Heart right ventricle (tissue), 16 donors: ENCODE measurements at places on chromosomes 12 and 14.
A peak's percentile ranks its signal among the peaks of the same experiment; 100 is the strongest.

- DNase-seq: no peak
- no peak overlapping the region for H3K4me3 ChIP-seq
- no peaks in the 10 kb centered on the region for H3K36me3 ChIP-seq
- no peak overlapping the region for H3K27ac ChIP-seq
Observed at GRCh38 chr14:105864116-105864515, 337.7 kb downstream of the TMEM121 start.

GRCh38 chr12:27332714-27333402 lies at the start of gene BMAL2:
Gene BMAL2 (plus strand): TSS chr12:27332836. CDS start chr12:27333073, 237 bp downstream.
- DNase-seq: peak; percentile 46
- H3K4me3 ChIP-seq: peak within 1 kb of the TSS; percentile 63
- peaks cover 13% of the 10 kb centered on the region for H3K4me1 ChIP-seq
- H3K27me3 ChIP-seq: no peaks in the 10 kb centered on the region
- no peak within 1 kb of the TSS for H3K27ac ChIP-seq
- no peaks in the 10 kb centered on the region for H3K36me3 ChIP-seq

GRCh38 chr12:68281322-68282077 lies 28.1 kb upstream of the IL22 start:
- no peak for DNase-seq
- no peaks in the 10 kb centered on the region for H3K36me3 ChIP-seq
- no peak overlapping the region for H3K27ac ChIP-seq

DNA sequence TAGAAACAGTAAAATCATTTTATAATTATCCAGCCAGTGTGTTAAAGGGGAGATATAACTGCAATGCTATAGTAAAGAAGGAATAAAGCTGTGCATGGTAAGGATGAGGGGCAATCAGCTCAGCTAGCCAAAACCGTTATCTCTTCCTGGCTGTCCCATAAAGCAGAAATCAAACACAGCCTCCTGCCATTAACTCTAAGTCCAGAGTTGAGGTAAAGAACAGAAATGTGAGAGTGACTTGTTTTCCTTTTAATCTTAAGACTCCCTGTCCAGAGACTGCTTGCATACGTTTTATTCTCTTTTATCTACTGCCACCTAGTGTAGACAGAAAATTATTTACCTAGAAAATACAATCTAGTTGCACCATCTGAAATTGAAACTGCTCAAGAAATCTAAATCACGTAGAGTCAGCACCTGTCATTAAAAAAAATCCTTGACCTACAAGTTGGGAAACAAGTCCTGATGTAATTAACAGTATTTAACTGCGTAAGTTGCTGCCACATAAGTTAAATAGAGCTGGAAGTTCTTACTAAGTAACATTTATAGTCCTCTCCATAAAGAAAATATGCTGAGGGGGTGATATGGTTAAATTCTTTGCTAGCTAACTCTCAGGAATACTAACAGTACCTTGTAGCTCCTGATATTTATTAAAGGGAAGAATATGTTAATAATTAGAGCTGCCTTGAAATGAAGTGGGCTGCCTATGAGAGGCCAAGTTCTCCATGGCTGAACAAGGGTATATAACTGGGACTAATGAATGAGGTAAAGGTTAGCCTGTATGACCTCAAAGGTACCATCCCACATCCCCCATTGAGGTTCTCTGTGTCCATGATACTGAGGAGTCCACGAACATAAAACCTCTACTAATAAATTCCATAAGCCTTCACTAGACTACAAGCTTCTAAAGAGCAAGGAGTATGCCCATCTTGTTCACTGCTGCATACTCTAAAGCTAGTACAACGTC lies 62.7 kb downstream of the GALNT4 start:
- H3K27ac ChIP-seq: peak overlapping the region; percentile 56
- H3K36me3 ChIP-seq: no peaks in the 10 kb centered on the region
- H3K4me3 ChIP-seq: peak overlapping the region; percentile 34
- no peaks in the 10 kb centered on the region for H3K27me3 ChIP-seq
- H3K4me1 ChIP-seq: peaks cover 3% of the 10 kb centered on the region
- DNase-seq: no peak

DNA sequence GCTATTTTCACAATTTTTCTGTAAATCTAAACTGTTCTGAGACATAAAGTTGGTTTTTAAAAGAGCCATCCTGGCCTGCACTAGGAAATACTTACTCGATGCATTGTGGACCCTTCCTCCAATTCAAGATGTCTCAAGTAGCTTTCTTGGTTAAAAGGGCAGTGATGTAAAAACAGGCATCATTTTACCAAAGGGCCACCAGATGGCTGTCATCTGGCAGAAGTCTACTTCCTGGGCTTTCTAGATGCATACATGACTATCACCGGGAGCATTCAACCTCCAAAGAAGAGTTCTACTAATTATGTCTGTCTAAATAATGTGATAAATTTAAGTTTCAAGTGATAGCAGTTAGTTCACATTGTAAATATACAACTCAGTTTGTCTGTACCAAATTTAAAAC lies 96.8 kb upstream of the FRMD6 start:
- no peaks in the 10 kb centered on the region for H3K27me3 ChIP-seq
- no peak overlapping the region for H3K27ac ChIP-seq
- H3K4me3 ChIP-seq: no peak overlapping the region
- H3K36me3 ChIP-seq: no peaks in the 10 kb centered on the region

GRCh38 chr12:130642856-130643255 lies 73.2 kb downstream of the RIMBP2 start:
- H3K36me3 ChIP-seq: no peaks in the 10 kb centered on the region
- no peak overlapping the region for H3K4me3 ChIP-seq
- DNase-seq: no peak

- no peak overlapping the region for H3K27ac ChIP-seq
- no peak for DNase-seq
- H3K36me3 ChIP-seq: peaks cover 4% of the 10 kb centered on the region
- peaks cover 29% of the 10 kb centered on the region for H3K4me1 ChIP-seq
Observed at GRCh38 chr14:75833326-75834020, 148.3 kb downstream of the TGFB3 start.

GRCh38 chr12:91424506-91424905 lies 241.9 kb upstream of the DCN start:
- H3K36me3 ChIP-seq: no peaks in the 10 kb centered on the region
- H3K27me3 ChIP-seq: no peaks in the 10 kb centered on the region
- no peak overlapping the region for H3K27ac ChIP-seq
- DNase-seq: no peak
- H3K4me1 ChIP-seq: no peaks in the 10 kb centered on the region

DNA sequence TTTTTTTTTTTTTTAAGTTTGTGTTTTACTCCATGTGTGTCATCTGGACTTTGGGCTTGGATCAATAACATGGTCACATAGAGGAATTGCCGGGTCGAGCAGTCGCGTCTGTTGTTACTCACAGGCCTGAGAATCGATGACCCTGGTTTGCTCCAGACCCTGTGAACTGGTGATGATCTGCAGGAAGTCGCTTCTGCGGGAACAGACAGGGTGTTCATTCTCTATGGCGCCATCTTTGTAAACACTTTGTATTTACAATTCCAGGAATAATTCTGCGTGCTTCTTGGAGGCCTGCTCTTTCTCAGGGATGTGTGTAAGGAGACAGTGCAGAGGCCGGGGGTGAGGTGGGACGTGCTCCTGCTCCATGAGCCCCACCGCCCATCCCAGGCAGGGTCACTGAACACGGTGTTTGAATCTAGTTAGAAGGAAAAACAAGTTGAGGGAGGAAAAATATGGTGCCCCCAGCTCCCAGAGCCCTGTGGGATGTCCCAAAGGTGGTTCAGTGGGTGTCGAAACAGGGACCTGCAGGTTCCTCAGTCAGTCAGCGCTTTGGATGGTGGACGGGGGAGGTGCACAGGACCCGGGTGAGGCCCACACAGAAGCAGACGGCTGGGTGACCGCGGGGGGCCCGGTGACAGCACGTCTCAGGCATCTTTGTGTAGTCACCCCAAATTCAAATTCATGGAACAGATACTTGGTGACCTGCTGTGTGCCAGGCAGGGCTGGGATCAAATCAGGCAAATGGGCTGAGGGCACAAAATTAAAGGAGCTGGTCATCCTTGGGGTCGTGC lies 58.8 kb downstream of the ADGRD1 start:
- H3K4me3 ChIP-seq: no peak overlapping the region
- no peak for DNase-seq
- H3K36me3 ChIP-seq: peaks cover 56% of the 10 kb centered on the region
- peaks cover 21% of the 10 kb centered on the region for H3K4me1 ChIP-seq

- no peaks in the 10 kb centered on the region for H3K36me3 ChIP-seq
- H3K27me3 ChIP-seq: no peaks in the 10 kb centered on the region
- no peak for DNase-seq
- H3K4me3 ChIP-seq: peak overlapping the region; percentile 8
- peak overlapping the region; percentile 66 for H3K27ac ChIP-seq
- H3K4me1 ChIP-seq: no peaks in the 10 kb centered on the region
Observed at GRCh38 chr12:91139286-91139685, 28.0 kb upstream of the LUM start.

- H3K4me1 ChIP-seq: no peaks in the 10 kb centered on the region
- no peak overlapping the region for H3K27ac ChIP-seq
- no peaks in the 10 kb centered on the region for H3K36me3 ChIP-seq
- H3K4me3 ChIP-seq: no peak overlapping the region
Observed at GRCh38 chr12:47082283-47082682, 2.5 kb upstream of the AMIGO2 start.

DNA sequence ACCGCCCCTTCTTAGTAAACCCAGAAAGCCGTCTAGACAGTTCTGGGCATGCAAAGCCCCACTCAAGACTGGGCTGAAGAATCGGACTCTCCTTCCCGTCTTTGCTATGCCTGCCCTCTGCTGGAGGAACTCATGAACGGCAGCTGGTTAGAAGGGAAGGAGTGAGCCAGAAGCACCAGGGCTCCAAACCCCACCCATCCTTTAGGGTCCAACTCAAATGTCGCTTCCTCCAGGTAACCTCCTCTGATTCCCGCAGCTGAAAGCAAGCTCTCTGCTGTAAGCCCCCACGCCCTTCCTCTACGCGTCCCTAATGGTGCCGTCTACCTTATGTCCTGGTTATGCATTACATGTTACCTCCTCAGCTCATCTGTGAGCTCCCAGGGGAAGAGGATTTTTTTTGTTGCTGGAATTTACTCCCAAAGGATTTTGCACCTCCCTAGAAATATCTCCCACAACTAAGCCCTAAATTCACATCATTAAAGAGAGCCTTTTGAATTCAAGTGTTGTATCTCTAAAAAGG lies 59.0 kb upstream of the SCN8A start:
- no peaks in the 10 kb centered on the region for H3K36me3 ChIP-seq
- no peak overlapping the region for H3K4me3 ChIP-seq
- H3K4me1 ChIP-seq: no peaks in the 10 kb centered on the region

GRCh38 chr14:60164712-60165546 lies at the start of gene DHRS7:
Gene DHRS7 (minus strand): TSS chr14:60165398. CDS start chr14:60165309, 89 bp downstream.
- peaks cover 52% of the 10 kb centered on the region for H3K4me1 ChIP-seq
- peak; percentile 90 for DNase-seq
- no peaks in the 10 kb centered on the region for H3K27me3 ChIP-seq
- no peaks in the 10 kb centered on the region for H3K36me3 ChIP-seq
- H3K4me3 ChIP-seq: peak within 1 kb of the TSS; percentile 96

DNA sequence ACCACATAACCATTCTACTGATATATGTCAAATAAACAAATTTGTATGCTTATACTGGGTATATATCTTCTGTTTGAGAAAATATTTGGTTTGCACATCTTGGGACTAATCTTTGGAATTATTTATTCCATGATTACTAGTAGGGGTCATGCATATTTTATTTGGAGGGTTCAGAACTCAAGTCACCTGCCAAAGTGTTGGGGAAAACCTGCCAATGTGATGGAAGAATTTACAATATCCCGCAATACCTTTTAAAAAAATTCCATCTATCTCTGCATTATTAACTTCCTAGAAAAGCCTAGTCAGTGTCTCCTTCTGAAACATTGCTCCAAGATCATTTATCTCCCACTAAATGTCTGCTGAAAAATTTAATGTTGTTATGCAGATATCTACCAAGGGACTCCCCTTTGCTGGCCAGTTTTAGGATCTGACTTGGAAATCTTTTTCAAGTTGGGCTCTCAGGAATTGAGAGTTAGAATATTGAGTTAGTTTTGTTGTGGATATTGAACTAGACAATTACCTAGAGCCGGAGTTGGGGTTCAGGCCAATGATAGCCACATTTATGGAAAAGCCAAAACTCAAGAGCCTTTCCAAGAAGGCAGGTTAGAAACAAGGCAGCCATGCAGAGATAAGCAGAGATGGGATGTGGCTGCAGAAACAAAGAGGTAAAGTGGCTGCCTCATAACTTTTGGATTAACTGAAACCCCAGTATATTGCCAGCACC lies 425.2 kb downstream of the ADAMTS20 start:
- no peak overlapping the region for H3K4me3 ChIP-seq
- H3K4me1 ChIP-seq: no peaks in the 10 kb centered on the region
- no peaks in the 10 kb centered on the region for H3K36me3 ChIP-seq
- no peak for DNase-seq

- no peak for DNase-seq
- no peaks in the 10 kb centered on the region for H3K27me3 ChIP-seq
- peaks cover 33% of the 10 kb centered on the region for H3K4me1 ChIP-seq
- no peak overlapping the region for H3K27ac ChIP-seq
- no peak overlapping the region for H3K4me3 ChIP-seq
Observed at GRCh38 chr12:580813-581212, 82.4 kb downstream of the NINJ2 start.

GRCh38 chr12:68565391-68565903 lies 45.3 kb upstream of the RAP1B start:
- H3K4me3 ChIP-seq: no peak overlapping the region
- H3K27ac ChIP-seq: no peak overlapping the region
- peaks cover 16% of the 10 kb centered on the region for H3K4me1 ChIP-seq
- no peaks in the 10 kb centered on the region for H3K27me3 ChIP-seq

GRCh38 chr14:24440606-24441399 lies 1.8 kb downstream of the SDR39U1 start:
- H3K36me3 ChIP-seq: peaks cover 56% of the 10 kb centered on the region
- H3K4me1 ChIP-seq: peaks cover 68% of the 10 kb centered on the region
- no peaks in the 10 kb centered on the region for H3K27me3 ChIP-seq

- DNase-seq: no peak
- no peaks in the 10 kb centered on the region for H3K36me3 ChIP-seq
- H3K27ac ChIP-seq: no peak overlapping the region
Observed at GRCh38 chr12:46438256-46438655, 65.7 kb upstream of the SLC38A2 start.

GRCh38 chr12:62658910-62659309 lies 192.3 kb downstream of the MON2 start:
- no peaks in the 10 kb centered on the region for H3K4me1 ChIP-seq
- no peak for DNase-seq
- H3K4me3 ChIP-seq: no peak overlapping the region
- no peaks in the 10 kb centered on the region for H3K36me3 ChIP-seq

- no peak for DNase-seq
- H3K27ac ChIP-seq: no peak overlapping the region
- no peak overlapping the region for H3K4me3 ChIP-seq
- H3K27me3 ChIP-seq: no peaks in the 10 kb centered on the region
- H3K36me3 ChIP-seq: no peaks in the 10 kb centered on the region
Observed at GRCh38 chr12:90064852-90065801, 356.5 kb upstream of the ATP2B1 start.

DNA sequence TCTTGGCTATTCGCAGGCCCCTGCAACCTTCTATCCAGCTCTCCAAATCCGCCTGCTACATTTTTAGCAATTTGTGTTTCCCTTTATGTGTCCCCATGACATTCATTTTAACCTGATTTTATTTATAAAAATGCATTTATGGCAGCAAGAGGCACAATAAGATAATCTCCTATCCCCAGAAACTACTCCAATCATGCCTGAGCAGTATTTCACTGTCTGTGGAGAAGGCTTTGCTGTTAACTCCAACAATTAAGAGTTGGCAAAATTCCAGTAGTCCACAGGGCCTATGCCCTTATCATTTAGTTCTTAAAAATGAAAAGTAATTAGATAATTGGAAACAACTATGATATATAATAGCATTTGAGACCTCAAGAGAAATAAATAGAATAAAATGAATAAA lies 462.4 kb downstream of the TRHDE start:
- no peak overlapping the region for H3K4me3 ChIP-seq
- no peak for DNase-seq
- H3K4me1 ChIP-seq: no peaks in the 10 kb centered on the region
- H3K36me3 ChIP-seq: no peaks in the 10 kb centered on the region
- no peak overlapping the region for H3K27ac ChIP-seq
- no peaks in the 10 kb centered on the region for H3K27me3 ChIP-seq
